ENCODE measurements at places on chromosomes 13 and 19. TPM values are rescaled to one million over a fixed set of nuclear protein-coding genes. Genes with fewer than 3 reads are reported as not detected.

ANKLE1 gene
- total RNA-seq, result 0.46 TPM

DIAPH3 gene
- total RNA-seq, result 6.7 TPM

TMEM205 gene
- total RNA-seq, result 95.8 TPM

GFY gene
- total RNA-seq, result 0.17 TPM

ZNF260 gene
- total RNA-seq, result 11.2 TPM

TMEM190 gene
- 0.87 TPM for total RNA-seq

SEMA6B gene
- total RNA-seq, result 7.0 TPM

Data from A549 treated with dexamethasone at 1 μM for 4 hours (cell line).